A549 treated with GW870086 at 1 μM for 4 hours (cell line): ENCODE measurements at places on chromosomes 5 and 9. TPM values are rescaled to one million over a fixed set of nuclear protein-coding genes. Genes with fewer than 3 reads are reported as not detected.

Gene FSTL4
- 4.0 to 5.1 TPM (median 4.5 TPM) in 5 replicates for total RNA-seq

Gene SELENOP
- 0.23 to 0.49 TPM (median 0.31 TPM) in 5 replicates for total RNA-seq

Gene ACOT12
- 0.07 to 0.08 TPM in 2 of 5 replicates, not detected in the others for total RNA-seq

Gene FAM120AOS
- total RNA-seq = 46.1 to 49.6 TPM (median 48.2 TPM) in 5 replicates
